ENCODE measurements at places on chromosomes 2 and 18.

- no peak for DNase-seq
These were observed 123.7 kb downstream of the COL6A3 start for GRCh38 chr2:237290261-237290660.

DNA sequence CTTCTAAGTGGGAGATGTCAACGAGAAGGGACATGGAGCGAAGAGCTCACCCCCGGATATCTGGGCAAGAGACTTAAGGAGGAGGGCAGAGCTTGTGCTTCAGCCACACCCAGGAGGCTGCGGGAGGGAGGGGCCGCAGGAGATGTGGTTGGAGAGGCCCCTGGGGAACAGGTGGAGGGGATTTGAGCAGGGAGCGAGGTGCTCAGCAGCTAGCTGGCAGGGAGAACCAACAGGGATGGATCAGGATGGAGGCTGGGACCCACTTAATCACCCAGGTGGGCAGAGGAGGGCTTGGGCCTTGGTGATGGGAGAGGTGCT, 78.3 kb downstream of the MBP start:
- DNase-seq = no peak

- DNase-seq = no peak
These were observed 580.6 kb upstream of the CDH2 start for GRCh38 chr18:28757466-28758008.

- DNase-seq = no peak
These were observed 647.8 kb downstream of the SATB2 start for GRCh38 chr2:198809976-198810375.

DNA sequence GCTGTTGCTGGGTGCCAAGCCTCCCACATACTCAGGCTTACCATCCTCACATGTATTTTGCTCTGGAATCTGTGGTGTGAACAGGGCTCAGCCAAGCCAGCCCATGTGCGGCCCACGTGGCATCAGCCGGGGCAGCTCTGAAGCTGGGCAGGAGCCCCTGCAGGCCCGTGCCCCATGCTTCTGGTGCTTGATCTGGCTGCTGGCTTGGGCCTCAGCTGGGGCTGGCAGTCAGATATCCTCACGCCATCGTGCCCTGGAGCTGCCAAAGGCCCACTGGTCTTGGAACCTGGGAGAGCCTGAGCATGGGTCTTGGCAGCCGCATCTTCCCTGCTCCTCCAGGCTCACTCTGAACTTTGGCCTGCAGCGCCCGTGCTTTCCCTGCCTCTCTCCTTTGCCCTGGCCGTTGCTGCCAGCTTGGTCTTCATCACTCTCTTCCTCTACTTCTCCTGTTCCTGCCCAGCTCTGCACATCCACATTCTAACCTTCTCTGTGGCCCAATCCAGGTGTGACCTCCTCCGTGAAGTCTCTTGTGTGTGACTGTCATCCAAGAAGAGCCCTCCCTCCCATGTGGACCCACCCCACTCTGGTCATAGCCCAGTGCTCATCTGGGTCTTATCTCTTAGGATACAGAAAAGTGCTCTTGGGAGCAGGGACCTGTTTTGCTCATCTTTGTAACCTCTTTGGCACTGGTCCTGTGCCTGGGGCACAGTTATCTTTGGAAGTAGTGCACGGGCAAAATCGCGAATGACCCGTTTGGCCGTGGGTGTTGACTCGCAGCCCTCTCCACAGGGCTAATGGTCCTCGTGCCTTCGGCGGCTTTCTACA, 116.1 kb downstream of the RNF144A start:
- DNase-seq = no peak

DNA sequence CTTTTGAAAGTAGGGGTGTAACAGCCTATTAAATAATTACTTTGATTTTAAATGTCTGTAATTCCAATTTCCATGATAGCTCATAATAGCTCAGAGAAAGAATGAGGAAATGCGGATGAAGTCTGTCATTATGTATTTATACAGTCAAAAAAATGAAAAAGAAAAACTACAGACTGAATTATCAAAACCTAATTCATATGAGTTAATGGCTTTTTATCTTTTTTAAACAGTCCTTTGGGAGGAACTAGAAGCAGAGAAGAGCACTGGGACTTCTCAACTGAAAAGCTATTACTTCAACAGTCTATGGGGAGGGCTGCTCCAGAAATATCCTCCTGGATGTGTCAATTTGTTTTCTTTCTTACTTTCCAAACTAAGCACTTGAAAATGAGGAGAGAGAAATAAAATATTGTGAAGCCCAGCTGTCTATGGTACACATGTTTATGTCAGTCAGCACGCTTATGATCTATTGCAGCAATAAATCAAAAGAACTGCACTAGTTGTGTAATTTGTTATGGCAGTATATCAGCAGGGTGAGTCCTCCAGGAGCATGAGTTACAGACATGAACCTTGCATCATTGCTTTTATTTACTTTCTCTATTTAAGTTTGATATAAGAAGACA, 1550.2 kb downstream of the LRP1B start:
- peak; percentile 42 for DNase-seq

DNA sequence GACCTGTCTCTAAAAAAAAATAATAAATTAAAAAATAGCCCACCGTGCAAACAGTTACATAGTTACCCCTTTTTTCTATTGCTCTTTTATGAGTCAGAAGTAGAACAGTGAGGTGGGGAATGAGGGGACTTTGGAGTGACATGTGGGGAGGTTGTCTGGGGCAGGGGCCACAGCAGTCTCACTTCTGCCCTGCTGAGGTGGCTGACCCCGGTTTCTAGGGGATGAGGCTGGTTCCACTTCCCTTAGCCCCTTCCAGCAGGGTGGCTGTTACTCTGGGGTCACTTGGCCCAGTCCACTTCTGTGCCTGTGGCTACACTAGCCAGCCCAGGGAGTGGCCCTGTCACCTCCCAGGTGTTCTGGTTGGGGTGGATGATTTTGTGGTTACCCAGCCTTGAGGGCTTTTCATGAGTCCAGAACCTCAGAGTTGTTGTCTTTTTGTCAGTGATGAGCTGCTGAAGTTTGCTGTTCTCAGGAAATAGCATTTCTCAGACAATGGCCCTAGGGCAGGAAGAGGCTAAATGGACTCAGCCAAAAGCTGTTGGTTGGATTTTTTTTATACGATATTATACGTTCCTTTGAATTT, 28.0 kb upstream of the SCLY start:
- DNase-seq = no peak

- DNase-seq = no peak
These were observed 79.8 kb upstream of the CCDC141 start for GRCh38 chr2:179129574-179130238.

- no peak for DNase-seq
These were observed 680 bp downstream of the ATP5F1A start for GRCh38 chr18:46097431-46097800.

- DNase-seq = no peak
These were observed 57.4 kb downstream of the SPRED2 start for GRCh38 chr2:65374999-65375398.

DNA sequence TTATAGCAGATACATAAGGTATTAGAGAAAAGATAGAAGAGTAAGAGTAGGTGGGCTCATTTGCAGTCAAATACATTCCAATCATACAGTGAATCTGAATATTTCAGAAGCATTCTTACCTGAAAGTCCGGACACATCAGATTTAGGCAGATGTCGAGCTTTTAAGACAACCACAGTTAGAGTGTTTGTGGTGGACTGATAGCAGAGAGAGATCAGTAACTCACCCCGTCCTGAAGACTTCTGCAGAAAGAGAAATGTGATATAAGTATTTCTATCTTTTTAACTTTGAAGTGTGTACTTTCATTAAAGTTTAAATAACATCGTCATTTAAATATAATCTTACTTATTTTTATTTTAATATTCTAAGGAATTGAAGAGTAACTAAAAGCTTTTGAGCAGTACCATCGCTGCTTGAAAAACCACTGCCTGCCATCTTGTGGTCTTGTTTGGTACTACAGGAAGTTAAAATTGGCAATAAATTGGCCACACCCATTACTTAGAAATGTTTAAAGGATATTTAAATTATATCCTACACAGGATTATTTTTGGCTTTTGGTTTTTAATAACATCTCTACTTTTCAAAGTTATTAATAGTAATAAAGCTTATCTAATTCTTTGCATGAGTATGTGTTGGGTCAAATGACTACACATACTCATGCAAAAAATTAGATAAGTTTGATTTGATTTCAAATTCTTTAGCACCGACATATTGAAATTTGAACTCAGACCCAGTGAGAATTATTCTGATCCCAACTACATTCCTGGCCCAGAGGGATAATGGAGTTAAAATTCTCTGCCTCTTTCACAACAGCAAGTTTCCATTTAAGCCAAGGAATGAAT, 5.5 kb downstream of the SYT4 start:
- peak; percentile 22 for DNase-seq

- DNase-seq = no peak
These were observed 859.1 kb upstream of the GCFC2 start for GRCh38 chr2:76569819-76570218.

GRCh38 chr2:108412995-108413710, 35.4 kb downstream of the SULT1C4 start:
- DNase-seq = no peak

DNA sequence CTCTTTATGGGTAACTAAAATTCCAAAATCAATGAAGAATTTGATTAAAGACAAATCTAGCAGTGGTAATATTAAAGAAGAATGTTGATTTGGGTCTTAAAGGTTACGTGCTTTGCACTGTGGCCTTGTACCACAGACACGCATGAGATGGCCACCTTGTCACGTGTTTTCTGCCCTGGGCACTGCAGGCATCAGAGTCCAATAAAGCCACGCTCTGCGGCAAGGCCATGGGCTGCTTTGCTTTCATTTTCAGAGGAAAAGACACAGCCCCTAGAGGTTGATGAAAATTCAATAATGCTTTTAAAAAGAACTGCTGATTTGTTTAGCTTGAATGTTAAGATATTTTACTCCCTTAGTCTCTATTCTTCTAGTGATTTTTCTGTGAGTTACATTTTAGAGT, 30.4 kb downstream of the AOX1 start:
- no peak for DNase-seq

- no peak for DNase-seq
These were observed 65.3 kb downstream of the TPO start for GRCh38 chr2:1478311-1479305.

DNA sequence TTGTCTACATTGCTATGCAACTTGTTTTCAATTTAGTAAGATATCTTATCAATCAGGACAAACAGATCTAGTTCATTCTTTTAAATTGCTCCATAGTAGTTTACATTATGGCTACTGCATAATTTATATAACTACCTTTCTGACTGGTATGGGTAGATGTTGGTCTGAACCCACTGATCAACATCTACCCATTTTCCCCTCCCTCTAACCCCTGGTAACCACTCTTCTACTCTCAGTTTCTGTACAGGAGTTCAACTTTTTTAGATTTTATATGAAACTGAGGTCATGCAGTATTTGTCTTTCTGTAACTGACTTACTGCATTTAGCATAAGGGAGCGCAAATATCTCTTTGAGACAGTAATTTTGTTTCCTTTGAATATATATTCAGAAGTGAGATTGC, 73.2 kb downstream of the ITSN2 start:
- DNase-seq = no peak

GRCh38 chr2:207334301-207334623, 168.5 kb upstream of the KLF7 start:
- DNase-seq = no peak

GRCh38 chr18:58896734-58897508, 32.2 kb downstream of the ZNF532 start:
- DNase-seq = no peak

GRCh38 chr2:102749938-102750337, 11.9 kb upstream of the TMEM182 start:
- DNase-seq = no peak

GRCh38 chr2:238216651-238217184, 13.2 kb upstream of the ILKAP start:
- DNase-seq = no peak

- DNase-seq = no peak
These were observed 42.1 kb downstream of the HS1BP3 start for GRCh38 chr2:20608666-20609348.

DNA sequence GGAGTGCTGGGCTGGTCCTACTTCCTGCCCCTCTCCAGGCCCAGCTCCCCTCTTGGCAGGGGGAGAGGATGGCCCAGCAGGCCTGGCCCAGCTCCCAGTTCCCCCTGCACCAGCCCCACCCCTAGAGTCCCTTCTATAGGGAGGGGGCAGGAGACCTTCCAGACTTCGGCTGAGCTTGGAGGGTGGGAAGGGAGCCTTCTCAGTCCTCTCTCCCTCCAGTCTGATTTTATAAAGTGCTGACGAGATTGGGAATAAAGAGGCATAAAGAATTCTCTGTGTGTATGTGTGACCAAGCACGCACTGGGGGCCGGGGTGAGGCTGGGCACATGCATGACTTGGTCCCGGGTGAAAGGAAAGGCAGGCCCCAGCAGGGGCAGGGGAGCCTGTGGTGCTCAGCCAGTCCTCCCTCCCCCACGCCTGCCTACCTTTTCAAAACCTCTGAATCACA, 5.1 kb downstream of the CHPF start:
- DNase-seq = no peak

Data from NCI-H1417 treated with DMSO at 0.1 percent for 48 hours (cell line).